Aorta (tissue), 5 donors: ENCODE measurements at places on chromosomes 2 and 18. TPM values are rescaled to one million over a fixed set of nuclear protein-coding genes. Genes with fewer than 3 reads are reported as not detected.

DNA sequence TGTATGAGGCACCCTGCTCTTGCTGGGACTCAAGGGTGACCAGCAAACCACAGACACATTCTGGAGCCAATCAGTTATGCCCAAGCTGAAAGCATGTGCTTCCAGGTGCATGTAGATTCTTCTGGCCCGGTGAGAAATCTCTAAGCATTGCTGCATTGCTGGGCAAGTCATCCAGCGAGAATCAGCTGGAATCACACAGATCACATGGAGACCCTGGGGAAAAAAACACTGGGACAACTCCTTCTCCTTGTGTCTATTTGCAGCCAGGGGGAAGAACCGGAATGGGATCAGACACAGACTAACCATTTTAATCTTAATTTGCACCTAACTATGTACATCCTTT lies 119.7 kb upstream of the KLF7 start:
- H3K4me1 ChIP-seq, result no peaks in the 10 kb centered on the region
- no peak for DNase-seq
- no peak overlapping the region for H3K27ac ChIP-seq
- no peaks in the 10 kb centered on the region for H3K36me3 ChIP-seq
- H3K27me3 ChIP-seq, result no peaks in the 10 kb centered on the region

DNA sequence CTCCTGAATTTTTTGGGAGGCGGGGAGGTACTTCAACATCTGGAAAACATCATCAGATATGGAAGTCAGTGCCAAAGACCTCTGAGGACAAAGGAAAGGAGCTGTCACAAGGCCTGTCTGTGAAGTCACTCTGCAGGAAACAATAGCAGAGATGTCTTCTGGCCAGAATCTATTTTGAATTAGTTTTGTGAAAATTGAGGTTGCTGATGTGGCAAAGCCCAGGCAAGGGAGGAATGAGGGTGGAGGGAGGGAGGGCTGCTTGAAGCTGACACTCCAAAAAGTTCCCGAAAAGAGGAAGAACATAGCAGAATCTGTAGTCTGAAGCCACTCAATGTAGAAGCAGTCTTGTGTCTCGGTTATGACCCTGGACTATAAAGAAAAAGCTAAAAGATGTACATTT lies 151.1 kb upstream of the LHCGR start:
- no peaks in the 10 kb centered on the region for H3K27me3 ChIP-seq
- no peak overlapping the region for H3K4me3 ChIP-seq
- H3K27ac ChIP-seq, result no peak overlapping the region
- no peaks in the 10 kb centered on the region for H3K4me1 ChIP-seq
- no peak for DNase-seq

GRCh38 chr2:47833516-47833968 lies 50.6 kb downstream of the MSH6 start:
- peaks cover 2% of the 10 kb centered on the region for H3K36me3 ChIP-seq
- H3K27ac ChIP-seq, result no peak overlapping the region
- no peaks in the 10 kb centered on the region for H3K4me1 ChIP-seq
- H3K27me3 ChIP-seq, result no peaks in the 10 kb centered on the region
- no peak for DNase-seq

PIK3C3 gene
- 63.5 TPM for total RNA-seq

ANKRD30BL gene
- total RNA-seq, result not detected

- no peak overlapping the region for H3K27ac ChIP-seq
- no peak for DNase-seq
- H3K4me1 ChIP-seq, result no peaks in the 10 kb centered on the region
- H3K36me3 ChIP-seq, result peaks cover 7% of the 10 kb centered on the region
- H3K4me3 ChIP-seq, result no peak overlapping the region
- H3K27me3 ChIP-seq, result no peaks in the 10 kb centered on the region
Observed at GRCh38 chr2:144421606-144422510, 98.1 kb downstream of the ZEB2 start.
